Left ventricle myocardium superior (tissue), 1 donor: ENCODE measurements at places on chromosomes 7 and 10.

- DNase-seq = no peak
Measured at GRCh38 chr7:2165239-2165609, 67.5 kb downstream of the MAD1L1 start.

- DNase-seq = no peak
Measured at GRCh38 chr7:30224511-30225062, 59.8 kb upstream of the ZNRF2 start.

- peak; percentile 87 for DNase-seq
Measured at GRCh38 chr7:143381427-143382125, 431 bp downstream of the ZYX start.

- DNase-seq = no peak
Measured at GRCh38 chr7:115013886-115014285, 92.0 kb downstream of the MDFIC start.

DNA sequence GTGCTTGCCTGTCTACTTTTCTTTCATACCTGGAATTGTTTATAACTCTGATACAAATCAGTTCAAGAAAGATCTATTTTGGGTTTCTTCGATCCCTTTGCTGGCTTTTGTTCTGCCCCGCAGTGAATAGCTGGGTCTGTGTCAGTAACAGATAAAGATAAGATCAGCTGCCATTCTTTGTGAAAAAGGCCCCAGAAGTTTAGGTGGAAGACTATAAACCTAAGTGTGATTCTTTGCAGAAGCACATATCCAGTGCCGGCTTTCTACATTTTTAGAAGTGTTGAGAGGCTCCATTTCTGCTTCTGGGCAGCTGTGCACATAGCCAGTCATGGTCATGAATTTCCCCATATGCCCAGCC, 686.4 kb upstream of the C7orf33 start:
- DNase-seq = no peak

GRCh38 chr10:107689323-107689722, 524.8 kb upstream of the SORCS1 start:
- no peak for DNase-seq

- no peak for DNase-seq
Measured at GRCh38 chr7:26179422-26179821, 21.1 kb downstream of the HNRNPA2B1 start.

DNA sequence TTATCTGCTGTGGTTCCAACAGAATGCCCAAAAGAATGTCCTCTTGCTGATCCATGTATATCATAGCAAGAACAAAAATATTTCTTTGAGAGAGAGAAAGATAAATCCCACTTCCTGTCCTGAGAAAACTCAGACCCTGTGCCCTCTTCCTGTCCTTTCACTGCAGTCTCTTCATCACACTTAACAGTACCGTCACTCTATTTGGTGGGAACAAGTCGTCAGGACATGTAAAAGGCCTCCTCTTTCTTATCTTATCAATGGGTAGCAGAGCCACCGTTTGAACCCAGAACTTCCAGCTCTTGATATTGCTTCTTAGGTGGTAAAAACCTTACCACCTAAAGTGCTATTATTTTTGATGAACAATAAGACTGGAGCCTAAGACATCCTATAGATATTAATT, 43.9 kb downstream of the CHRM2 start:
- DNase-seq = no peak

DNA sequence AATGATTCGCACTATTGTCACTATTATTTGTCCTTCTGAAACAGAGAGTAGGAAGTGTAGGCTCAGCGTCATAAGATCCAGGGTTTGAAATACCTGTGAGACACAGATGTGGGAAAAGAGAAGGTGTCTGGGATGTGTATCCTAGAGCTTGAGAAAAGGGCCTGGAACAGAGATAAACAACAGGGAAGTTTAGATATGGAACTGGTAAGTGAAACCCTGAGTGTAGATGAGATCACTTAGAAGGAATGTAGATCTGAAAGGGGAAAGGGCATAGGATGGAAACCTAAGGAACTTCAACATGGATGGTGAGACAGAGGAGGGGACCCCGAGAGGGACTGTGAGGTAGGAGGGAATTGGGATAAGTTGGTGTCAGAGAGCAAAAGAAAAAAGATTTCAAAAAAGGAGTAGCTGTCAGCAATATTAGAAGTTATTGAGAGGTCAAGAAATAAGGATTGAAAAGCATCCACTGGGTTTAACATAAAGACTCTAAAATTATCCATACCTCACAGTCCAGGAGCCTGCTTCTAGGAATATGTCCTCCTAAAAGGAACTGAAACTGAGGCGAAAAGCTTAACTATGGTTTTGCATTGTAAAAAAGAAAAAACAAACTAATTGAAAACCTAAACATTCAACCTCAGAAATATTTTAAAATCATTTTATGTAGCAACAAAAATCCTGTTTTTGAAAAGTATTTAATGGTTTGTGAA, 119.2 kb upstream of the NPVF start:
- no peak for DNase-seq

DNA sequence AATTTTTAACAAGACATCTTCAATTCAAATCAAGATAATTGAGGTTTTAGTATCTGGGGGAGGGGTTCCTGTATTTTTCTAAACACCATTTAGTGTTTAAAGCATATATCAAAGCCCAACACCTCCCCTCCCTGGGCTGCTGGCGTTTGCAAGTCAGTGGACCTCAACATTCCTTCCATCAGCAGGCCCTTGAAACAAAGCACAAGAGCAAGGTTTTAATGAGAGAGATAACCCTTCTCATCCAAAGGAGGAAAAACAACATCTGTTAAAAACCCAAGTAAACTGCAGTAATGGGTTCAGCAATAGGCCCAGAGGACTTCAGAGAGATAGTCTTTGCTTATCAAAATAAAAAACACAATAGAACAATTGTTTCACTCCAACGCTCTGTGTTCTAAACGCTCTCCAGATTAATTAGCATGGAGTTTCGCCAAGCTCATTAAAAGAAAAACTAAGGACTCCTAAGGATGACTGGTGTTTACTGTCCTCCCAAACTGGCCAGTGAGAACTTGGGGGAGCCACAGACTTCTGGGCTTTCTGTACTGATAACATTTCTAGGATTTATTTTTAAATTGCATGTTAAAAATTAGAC, 2.5 kb downstream of the JCAD start:
- DNase-seq = no peak

DNA sequence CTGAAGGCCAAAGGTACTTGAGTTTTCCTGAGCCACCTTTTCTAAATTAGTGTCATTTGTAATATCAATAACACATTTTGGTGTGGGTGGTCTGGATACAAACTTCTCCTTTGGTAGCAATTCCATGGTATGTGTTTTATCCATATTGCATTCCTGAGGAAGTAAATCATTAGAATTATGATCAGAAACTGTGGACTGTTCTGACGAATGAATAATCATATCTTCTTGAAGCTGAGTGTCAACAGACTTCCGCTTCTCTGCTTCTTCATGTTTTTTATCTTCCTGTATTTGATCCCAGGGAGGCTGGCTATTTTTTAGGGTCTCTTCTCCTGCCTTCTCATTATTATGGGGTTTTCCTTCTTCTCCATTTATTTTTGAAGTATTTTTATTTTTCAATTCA, 81.4 kb downstream of the NRBF2 start:
- no peak for DNase-seq

DNA sequence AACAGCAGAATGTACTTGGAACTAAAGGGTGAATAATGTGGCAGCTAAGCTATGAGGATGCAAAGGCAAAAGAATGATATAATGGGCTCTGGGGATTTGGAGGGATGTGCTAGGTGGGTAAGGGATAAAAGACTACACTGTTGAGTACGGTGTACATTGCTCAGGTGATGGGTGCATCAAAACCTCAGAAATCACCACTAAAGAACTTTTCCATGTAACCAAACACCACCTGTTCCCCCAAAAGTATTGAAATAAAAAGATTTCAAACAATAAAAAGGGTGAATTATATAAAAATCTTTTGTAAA, 1.6 kb upstream of the CHCHD2 start:
- no peak for DNase-seq

DNA sequence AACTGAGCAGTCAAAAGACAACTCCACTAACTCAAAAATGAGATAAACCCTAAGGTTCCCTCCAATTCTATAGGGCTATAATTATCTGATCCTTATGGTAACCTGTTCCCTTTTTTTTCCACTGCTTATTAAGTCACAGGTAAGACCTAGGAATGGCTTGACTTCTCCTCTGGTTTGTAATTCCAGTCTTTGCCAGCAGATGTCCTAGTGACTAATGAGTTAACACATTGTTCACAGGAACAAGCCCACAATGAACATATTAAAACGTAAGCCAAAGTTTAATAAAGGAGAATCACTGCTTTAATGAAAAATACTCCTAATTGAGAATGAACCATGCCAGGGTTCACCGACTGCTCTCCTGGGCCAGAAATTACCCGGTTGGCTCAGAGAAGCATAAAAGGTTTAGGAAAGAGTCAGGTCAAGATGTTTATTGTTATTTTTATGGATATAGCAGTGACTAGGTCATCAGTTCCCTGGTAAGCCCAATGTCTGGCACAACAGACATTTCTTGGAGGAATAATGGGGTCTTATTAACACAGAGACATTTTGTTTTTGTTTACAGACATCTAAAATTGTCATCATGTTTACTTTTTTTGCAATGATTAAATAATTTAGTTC, 120.1 kb downstream of the ELAPOR2 start:
- DNase-seq = no peak
